ENCODE measurements at places on chromosomes 4 and X.
A peak's percentile ranks its signal among the peaks of the same experiment; 100 is the strongest.

DNA sequence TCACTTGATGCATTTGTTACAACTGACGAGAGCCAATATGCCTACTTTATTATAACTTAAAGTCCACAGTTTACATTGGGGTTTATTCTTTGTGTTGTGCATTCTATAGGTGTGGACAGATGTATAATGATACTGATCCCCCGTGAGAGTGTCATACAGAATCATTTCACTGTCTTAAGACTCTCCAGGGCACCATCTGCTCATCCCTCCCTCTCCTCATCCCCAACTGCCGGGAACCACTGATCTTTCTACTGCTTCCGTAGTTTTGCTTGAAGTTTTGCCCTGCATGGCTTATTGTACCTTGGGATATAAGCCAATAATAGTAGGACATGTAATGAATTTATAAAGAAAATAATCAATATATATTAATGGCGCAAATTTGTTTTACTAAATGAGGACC, 137.8 kb upstream of the MSX1 start:
- no peak for DNase-seq

- no peak for DNase-seq
Observed at GRCh38 chrX:6223516-6223915, 5.2 kb downstream of the NLGN4X start.

- peak; percentile 57 for DNase-seq
Observed at GRCh38 chrX:153646620-153647373, at the start of gene DUSP9. DUSP9 (plus strand) TSS chrX:153647203; CDS start chrX:153647954, 751 bp downstream.

GRCh38 chr4:145494666-145495270, 13.1 kb downstream of the SMAD1 start:
- no peak for DNase-seq

- peak; percentile 65 for DNase-seq
Observed at GRCh38 chrX:26783512-26784225, 567.7 kb downstream of the MAGEB5 start.

DNA sequence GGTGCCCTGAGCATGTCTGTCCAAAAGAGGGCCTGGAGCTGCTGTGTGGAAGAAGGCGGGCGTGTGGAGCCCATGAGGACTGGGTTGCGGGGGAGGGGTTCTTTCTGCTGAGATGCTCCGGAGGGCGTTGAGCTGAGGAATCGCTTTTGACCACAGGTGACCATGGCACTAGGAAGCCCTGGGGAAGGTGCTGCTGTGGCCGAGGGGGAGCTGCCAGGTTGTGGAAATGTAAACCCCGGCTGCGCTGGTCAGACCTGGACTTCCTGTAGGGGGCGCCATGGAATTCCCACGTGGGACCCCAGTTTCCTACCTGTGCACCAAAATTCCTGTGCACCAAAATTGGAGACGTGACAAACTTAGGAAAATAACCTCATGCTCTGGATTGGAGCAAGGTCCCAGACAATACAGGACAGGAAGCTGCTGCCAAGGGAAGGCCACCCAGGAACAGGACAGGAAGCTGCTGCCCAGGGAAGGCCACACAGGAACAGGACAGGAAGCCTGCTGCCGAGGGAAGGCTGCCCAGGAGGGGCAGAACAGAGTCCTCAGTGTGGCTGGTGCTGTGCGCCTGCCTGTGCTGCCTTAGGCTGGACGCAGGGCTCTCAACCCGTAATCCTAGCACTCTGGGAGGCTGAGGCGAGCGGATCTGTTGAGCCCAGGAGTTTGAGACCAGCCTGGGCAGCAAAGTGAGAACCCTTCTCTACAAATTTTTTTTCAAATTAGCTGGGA, 28.4 kb upstream of the UVSSA start:
- no peak for DNase-seq
